ENCODE measurements at places on chromosomes 12 and 14. TPM values are rescaled to one million over a fixed set of nuclear protein-coding genes. Genes with fewer than 3 reads are reported as not detected.

DNA sequence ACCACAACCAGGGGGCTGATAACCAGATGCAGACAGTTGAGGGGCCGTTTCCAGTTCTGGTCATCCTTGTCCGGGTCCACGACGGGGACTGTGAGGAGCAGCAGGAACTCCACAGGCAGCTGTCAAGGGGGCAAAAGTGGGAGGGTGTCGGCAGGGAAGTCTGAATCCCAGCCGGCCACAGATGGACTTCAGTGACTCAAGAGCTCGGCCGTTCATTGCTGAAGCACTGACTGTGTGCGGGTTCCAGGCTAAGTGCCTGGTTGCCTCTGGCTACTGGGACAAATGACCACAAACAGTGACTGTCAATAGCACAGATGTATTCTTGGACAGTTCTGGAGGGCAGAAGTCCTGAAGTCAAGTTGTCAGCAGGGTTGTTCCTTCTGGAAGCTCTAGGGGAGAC, 19.6 kb downstream of the SLC8B1 start:
- DNase-seq = no peak

- no peak for DNase-seq
These were observed 10.3 kb downstream of the TNS2 start for GRCh38 chr12:53060064-53060720.

GRCh38 chr12:116454950-116455447, 104.2 kb upstream of the MAP1LC3B2 start:
- peak; percentile 69 for DNase-seq

The PLD4 gene
- total RNA-seq = under 0.01 TPM

DNA sequence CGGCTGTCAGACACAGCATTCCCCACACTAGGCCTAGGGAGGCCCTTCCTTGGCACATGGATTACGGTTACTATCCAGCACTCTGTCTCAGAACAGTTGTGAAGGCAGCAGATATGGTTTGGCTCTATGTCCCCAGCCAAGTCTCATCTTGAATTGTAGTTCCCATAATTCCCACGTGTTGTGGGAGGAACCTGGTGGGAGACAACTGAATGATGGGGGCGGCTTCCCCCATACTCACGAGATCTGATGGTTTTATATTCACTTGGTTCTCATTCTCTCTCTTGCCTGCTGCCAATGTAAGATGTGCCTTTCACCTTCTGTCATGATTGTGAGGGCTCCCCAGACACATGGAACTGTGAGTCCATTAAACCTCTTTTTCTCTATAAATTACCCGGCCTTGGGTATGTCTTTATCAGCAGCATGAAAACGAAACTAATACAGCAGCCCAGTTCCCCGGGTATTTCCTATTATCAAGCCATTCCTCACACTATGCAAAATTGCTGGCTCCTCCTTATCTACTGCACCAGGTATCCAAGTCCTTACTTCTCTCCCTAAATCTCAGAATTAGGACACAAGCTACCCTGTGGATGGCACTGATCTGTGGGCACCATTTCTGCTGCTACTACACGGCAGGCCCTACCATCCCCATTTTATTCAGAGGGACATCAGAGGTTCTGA, 33.3 kb downstream of the NT5DC3 start:
- DNase-seq = no peak

GRCh38 chr14:101239065-101239464, 322.2 kb upstream of the DIO3 start:
- DNase-seq = no peak

The ARG2 gene
- total RNA-seq = 54.9 TPM

DNA sequence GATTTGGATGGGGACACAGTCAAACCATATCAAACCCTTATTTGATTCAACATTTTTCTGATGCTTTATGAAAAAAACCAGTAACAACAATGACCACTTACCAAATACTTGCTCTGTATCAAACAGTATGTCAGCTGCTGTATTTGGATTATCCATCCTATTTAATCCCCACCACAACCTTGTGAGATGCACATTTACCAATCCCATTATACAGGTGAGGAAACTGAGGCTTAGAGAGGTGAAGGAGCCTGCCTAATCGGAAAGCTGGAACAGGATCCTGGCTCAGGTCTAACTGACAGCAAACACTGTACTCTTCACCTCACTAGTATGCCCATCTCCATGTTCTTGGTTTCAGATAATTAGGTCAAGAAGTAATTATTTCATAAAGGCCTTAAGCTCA, 13.8 kb downstream of the CHST11 start:
- no peak for DNase-seq

- no peak for DNase-seq
These were observed 114.5 kb downstream of the ETV6 start for GRCh38 chr12:11763760-11764520.

- no peak for DNase-seq
These were observed 10.1 kb upstream of the NT5DC3 start for GRCh38 chr12:103851127-103851526.

Data from pulmonary artery endothelial cell (primary cell).